ENCODE measurements at places on chromosomes 5 and 9.

GRCh38 chr5:121325930-121326329, 525.8 kb upstream of the FTMT start:
- DNase-seq = no peak

- DNase-seq = peak; percentile 2
These were observed 11.8 kb downstream of the BRD3 start for GRCh38 chr9:134055981-134056461.

GRCh38 chr9:134660407-134660806, 18.8 kb downstream of the COL5A1 start:
- no peak for DNase-seq

DNA sequence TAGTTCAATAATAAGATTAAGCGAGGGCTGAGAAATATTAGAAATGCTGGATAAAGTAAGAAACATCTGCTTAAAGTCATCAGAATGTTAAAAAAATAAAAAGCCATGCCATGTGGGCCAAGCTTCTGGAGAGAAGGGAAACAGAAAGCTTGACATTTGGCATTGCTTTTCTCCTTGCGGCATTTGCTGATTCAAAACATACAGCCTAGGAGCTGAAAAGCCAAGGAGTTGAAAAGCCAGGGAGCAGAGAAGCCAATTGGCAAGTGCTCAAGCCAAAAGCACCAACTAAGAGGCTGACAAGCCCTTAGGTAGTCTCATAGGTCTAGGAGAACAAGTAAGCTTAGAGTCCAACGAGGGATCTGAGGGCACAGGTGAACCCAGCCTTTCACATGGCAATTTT, 754.3 kb downstream of the TLE4 start:
- DNase-seq = no peak

GRCh38 chr5:64147849-64148441, 17.7 kb upstream of the RNF180 start:
- no peak for DNase-seq

DNA sequence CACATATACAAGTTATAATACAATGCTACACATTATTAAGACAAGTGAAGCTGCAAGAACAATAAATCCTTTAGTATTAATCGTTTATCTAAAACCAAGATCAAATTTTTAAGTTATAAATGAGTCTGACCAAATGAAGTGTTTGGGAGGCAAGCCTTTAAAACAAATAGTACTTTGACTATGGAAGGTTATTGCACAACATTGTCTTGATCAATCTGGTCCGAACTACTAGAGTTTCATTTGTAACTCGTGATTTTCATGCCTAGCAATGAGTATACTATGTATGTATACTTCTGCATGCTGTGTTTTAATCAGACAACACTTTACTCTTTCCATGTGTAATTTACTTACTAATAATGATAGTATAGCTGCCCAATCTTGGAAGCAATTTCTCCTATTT, 87.2 kb upstream of the GOLGA1 start:
- no peak for DNase-seq

DNA sequence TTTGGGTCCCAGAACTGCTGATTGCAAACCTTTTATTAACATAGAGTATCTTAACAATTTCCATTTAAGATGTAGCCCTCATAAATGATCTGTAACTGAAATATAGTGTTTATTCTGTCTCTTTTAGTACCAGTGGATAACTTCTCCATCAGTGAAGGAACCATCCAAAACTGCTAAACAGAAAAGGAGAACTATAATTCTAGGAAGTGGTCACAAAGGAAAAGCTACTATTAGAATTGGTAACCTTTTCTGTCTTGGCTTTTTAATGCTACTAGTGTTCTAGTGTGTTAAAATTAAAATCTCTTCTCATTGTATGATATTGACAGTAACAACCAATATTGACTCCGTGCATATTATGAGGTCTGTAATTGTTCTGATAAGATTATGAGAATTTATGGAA, 12.8 kb downstream of the CEP78 start:
- no peak for DNase-seq

- no peak for DNase-seq
These were observed 119.0 kb downstream of the MAT2B start for GRCh38 chr5:163624431-163624830.

GRCh38 chr5:118533156-118533555, 455.2 kb downstream of the DTWD2 start:
- no peak for DNase-seq

DNA sequence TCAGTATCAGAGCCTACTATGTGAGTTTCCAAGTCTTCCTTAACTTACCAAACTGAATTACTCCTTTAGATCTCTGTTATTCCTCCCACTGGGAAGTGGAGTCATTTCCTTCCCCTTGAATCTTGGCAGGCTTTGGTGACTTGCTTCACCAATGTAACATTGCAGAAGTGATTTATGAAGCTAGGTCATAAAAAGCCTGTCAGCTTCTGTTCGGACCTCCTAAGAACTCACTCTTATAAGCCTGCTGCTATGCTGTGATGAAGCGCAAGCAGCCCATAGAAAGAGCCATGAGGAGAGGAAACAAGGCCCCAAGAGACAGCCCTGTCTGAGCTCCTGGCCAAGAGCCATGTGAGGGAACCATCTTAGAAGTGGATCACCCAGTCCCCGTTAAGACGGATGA, 14.2 kb upstream of the FOXB2 start:
- DNase-seq = no peak

GRCh38 chr5:96615223-96615622, 47.0 kb upstream of the CAST start:
- DNase-seq = no peak

GRCh38 chr5:74235552-74235951, 405.0 kb downstream of the ENC1 start:
- DNase-seq = no peak

DNA sequence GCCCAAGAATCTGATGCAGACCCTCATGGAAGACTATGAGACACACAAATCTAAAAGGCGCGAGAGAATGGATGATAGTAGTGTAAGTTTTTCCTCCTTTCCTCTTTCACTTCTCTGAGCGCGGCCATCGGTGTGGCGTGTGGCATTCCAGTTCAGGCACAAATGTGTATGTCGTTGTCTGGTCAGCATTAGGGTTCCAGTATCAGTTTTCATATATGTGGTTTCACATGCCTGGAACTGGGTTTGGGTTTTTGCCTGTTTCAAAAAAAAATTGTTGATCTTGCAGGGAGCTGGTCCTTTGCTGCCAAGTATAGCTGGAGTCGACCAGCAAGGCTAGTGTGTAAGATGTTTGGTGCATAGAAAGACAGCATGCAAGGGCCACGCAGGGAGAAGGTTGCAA, 51.5 kb downstream of the C9orf152 start:
- DNase-seq = no peak

DNA sequence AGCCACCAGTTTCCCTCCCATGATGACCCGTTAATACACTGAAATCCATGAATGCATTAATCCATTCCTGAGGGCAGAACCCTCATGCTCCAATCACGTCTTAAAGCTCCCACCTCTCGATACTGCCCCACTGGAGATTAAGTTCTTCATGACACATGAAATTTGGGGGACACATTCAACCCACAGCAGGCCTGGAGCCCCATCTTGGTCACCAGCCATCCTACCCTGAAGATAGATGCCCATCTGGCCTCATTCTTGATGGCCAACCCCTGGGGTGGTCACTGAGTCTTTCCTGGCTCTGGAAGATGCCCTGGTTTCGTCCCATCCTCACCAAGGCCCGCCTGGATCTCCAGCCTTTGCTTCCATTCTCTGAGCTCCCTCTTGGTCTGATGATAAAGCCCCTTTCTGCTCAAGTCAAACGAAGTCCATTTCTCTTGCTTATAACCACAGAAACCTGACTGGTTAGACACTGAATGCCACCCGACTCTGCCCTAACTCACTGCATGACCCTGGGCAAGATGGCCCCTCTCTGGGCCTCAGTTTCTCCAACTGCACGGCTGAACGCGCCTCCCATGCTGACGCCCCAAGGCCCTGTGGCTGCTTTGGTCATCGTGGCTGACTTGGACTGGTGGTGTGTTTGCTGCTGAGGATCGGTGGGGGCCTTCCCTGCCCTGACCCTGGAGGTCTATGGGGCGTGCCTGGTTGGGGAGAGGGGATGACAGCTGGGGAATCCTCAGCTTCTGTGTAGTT, 138.4 kb upstream of the IER5L start:
- no peak for DNase-seq

- no peak for DNase-seq
These were observed 112.8 kb upstream of the PTCH1 start for GRCh38 chr9:95629585-95629984.

- DNase-seq = peak; percentile 41
These were observed 142.6 kb upstream of the LMX1B start for GRCh38 chr9:126471084-126471624.

DNA sequence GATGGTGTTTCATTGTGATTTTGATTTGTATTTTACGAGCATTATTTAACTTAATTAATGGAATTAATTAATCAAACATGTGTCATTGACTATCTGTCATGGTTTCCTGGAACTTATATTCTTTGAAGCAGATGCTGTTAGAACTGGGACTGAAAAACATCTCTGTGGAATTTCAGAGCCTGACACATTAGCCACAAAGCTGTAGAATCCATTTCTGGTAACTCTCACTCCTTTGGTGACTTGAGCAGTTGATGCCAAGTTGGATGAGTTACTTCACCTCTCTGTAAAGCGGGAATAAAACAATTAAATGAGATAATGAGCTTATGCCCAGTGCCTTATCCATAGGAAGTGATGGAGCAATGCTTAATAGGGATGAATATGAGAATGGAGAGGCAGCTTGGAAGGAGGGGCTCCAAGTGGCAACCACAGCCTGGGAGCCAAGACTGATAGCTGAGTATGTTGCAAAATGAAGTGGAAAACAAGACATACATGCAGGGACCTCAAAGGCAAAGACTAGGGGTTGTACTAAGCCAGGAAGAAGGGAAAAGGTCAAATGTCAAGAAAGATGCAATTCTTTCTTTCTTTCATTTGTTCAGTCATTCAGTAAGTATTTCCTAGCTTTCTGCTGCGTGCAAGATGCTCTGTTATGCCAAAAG, 23.1 kb upstream of the ADRA1B start:
- DNase-seq = no peak

DNA sequence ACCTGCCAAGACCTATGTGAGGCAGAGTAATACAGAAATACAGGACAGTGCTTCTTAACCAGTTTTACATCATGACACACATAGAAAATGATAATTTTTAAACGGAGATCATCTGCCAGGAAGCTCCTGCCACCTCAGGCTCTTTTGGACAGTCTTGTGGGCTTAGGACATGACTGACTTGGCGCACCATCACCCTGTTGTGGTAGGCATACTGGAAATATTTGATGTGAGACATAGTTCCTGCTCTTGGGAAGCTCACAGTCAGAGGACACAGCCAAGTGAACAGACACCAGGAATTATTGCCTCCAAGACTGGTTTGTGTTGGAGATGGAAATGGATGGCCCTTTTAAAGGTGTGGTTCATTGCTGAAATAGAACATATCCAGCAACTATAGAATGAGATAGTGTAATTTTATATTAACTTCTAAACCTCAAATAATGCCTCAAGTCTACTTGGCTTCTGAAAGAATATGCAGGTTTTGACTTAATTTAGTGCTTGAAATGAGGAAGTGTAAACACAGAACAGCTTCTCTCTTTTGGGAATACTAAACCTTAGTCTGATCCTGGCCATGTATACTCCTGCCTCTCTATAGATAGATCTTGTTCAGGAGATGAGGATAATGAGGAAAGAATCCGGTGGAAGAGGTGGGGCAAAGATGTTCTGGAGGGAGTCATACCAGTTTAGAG, 19.7 kb downstream of the CPEB4 start:
- DNase-seq = no peak

DNA sequence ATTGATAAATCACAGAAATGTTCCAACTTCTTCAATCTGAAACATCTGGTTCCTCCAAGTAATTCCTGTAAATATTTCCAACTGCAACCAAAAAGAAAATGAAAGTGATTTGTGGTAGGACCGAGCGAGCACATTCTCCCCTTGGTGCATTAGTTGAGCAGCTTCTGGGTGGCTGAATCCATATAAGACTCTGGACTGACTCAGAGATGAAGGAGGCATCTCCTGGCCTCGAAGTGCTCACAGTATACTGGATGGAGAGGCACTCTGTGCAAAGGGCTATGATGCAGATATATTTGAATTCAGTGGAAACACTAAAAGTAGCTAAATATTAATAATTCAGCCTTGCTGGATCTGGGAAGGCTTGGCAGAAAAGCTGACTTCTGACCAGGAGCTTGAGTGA, 265.0 kb downstream of the MARCHF11 start:
- DNase-seq = no peak

GRCh38 chr9:35649431-35650340, 1.0 kb downstream of the SIT1 start:
- DNase-seq = no peak

GRCh38 chr5:148963664-148964063, 99.2 kb downstream of the SH3TC2 start:
- no peak for DNase-seq

GRCh38 chr5:70440-70839, 21.5 kb upstream of the PLEKHG4B start:
- no peak for DNase-seq

- no peak for DNase-seq
These were observed 97.1 kb downstream of the HSD17B3 start for GRCh38 chr9:96204853-96205252.

DNA sequence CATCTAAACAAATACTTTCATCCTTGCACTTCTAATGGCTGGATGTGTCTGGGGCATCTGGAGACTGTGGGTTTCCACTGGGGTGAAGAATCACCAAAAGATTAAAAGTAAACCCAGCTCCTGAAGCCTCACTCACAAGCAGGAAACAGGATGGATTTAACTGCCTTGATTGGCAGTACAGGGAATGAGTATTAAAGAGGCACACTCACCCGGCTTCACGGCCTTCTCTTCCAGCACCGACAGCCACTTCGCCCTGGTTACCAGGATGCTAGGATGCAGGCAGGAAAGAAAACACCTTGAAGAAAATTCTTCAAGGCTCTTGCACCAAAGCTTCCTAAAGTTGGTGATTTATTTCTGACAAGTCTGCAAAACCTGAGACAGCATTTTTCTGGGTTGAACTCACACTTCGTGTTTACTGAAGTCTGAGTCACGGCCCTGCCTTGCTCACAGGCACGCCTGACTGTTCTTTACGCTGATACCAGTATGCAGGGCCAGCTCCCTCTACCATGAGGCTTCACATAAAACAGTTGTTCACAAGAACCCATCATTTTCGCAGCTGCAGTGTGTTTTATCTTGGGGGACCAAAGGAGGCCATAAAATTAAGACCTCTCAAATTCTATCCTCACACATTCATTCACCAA, 56.5 kb upstream of the ZNF354A start:
- no peak for DNase-seq

Data from activated T-helper 1 cell treated with anti-CD3 and anti-CD28 coated beads, Interleukin-2, amount 50 U/mL, for 16 hours (primary cell).